NCI-H187 treated with DMSO at 0.1 percent for 48 hours (cell line): ENCODE measurements at places on chromosomes 3 and 15.

DNA sequence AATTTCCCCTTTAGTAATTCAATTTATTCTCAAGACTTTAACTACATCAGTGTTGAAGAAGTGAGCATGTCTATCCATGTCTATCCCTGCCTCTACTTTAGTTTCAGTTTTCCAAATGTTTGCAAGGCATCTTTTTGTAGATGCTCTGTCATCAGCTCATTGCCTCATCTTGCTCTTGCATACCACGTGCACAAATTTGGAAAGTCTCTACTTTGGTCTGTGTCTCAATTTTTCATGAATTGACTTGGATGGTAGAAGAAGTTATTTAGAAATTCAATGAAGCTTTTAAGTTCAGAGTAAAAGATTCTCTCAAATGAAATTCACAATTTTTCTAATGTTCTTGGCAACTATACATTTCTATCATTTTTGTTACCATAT is 55.3 kb downstream of the CLDN1 start:
- DNase-seq = no peak

- DNase-seq = no peak
These were observed 149.9 kb upstream of the NR2E3 start for GRCh38 chr15:71660501-71660900.

- DNase-seq = no peak
These were observed 226.9 kb downstream of the ADAMTS9 start for GRCh38 chr3:64460877-64461276.

GRCh38 chr15:29821416-29822099 is 710 bp downstream of the TJP1 start:
- no peak for DNase-seq

GRCh38 chr15:36917411-36918267 is 182.7 kb downstream of the MEIS2 start:
- DNase-seq = no peak

GRCh38 chr3:83302091-83302490 is 1540.6 kb upstream of the GBE1 start:
- no peak for DNase-seq

GRCh38 chr3:119401503-119402440 is 61.6 kb downstream of the TMEM39A start:
- no peak for DNase-seq

GRCh38 chr3:193997228-193998122 is 138.5 kb upstream of the HES1 start:
- peak; percentile 36 for DNase-seq

GRCh38 chr3:12040902-12041301 is 36.7 kb downstream of the SYN2 start:
- DNase-seq = no peak

DNA sequence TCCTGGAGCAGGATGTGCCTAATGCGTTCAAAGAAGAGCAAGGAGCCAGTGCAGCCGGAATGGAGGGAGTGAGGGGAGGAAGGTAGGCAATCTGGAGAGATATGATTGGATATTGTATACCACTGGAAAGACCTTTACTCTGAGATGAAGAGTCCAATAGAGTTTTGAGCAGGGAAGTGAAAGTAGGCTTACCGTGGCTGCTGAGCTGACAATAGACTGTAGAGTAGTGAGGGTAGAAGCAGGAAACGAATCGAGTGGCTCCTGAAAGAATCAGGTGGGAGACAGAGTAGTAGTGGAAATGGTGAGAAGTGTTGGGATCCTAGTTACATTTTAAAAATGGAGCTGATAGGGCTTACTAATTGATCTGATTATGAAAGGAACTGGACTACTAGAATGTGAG is 51.8 kb upstream of the NUDT16 start:
- no peak for DNase-seq

DNA sequence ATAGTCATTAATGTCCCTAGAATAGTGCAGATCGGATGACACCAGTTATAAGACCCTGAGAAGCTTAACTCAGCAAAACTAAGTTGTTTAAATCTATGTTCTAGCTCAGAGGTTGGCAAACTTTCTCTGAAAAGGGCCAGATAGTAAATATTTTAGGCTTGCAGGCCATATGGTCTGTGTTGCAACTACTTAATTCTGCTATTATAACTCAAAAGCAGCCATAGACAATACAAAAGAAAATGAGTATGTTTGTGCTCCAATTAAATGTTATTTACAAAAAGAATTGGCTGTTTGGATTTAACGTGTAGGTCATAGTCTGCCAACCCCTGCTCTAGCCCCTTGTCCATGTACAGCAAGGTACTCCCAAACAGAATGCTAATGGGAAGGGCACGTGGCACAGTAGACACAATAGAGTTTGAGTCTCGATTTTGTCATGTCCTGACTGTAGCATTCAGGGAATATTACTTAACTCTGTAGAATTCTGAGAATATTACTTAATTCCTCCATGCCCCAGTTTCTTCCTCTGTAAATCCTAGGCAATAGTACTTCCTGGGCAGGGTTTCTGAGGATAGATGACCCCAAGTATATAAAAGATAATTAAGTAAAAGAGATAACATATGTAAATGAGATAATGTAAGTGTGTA is 70.5 kb upstream of the ATP2C1 start:
- no peak for DNase-seq

GRCh38 chr15:61441891-61442290 is 212.8 kb upstream of the RORA start:
- no peak for DNase-seq

GRCh38 chr15:25735550-25736384 is 127.4 kb downstream of the ATP10A start:
- DNase-seq = no peak

DNA sequence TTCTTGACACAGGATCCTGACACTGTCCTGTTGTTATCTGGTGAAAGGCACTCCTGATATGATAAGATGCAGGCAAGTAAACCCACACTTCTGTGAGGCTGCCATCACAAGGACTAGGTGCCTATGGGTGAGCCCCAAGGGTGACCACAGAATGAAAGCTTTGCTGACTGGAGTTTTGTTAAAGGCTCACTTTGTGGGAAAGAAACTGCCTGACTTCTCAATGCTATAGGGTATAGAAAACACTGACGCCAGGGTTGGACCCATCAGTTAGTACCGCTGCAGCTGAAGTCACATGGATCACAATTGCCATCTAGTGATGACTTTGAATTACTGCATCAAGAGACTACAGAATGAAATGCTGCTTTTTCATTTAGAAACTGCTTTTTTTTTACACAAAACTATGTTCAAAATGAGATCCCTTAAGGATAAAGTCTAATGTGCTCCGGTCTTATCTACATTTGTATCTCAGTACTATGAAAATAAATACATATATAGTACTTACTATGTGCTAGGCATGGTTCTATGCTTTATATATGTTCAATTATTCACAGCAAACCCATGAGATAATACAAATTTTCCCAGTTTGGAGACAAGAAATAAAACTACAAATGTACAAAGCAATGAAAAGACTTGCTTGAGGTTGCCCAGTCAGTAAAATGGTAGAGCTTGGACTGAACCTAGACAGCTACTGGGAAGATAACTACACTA is 64.2 kb upstream of the CMSS1 start:
- peak; percentile 9 for DNase-seq

DNA sequence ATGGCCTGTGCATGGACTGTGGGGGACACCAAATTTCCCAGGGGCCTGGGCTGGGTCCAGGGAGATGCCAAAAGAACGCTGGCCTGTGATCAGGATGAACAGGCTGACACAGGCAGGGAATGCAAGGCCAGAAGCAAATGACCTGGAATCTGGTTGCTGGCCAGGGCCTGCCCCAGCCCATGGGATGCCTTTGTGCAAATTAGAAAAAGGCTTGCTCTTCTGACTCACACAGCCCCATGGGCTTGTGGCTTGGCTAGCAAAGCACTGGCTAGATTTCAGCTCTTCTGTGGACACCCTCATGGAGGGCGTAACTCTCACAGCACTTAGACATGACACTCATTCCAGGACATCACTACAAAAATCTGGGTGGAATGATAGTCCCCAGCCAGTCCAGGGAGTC is 356.0 kb downstream of the SHQ1 start:
- no peak for DNase-seq

- no peak for DNase-seq
These were observed 94.9 kb downstream of the ATP10A start for GRCh38 chr15:25768271-25768670.

DNA sequence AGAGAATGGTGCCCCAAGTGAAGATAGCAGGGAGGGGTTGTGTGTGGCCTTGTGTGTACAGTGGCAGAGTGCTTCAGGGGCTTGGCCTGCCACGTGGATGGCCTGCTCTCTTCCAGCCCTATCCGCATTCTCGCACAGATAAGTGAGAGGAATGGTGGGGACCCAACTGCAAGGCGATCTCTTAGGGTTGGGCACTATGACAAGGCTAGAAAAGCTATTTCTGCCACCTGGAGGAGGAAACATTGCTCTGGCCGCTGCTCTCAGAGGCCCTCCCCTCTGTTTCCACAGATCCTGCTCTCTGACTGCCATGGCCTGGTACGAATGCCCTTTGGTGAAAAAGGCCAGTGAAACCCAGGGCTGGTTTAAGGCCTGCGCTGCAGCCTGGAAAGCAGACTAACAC is 20.6 kb downstream of the EEFSEC start:
- DNase-seq = no peak

DNA sequence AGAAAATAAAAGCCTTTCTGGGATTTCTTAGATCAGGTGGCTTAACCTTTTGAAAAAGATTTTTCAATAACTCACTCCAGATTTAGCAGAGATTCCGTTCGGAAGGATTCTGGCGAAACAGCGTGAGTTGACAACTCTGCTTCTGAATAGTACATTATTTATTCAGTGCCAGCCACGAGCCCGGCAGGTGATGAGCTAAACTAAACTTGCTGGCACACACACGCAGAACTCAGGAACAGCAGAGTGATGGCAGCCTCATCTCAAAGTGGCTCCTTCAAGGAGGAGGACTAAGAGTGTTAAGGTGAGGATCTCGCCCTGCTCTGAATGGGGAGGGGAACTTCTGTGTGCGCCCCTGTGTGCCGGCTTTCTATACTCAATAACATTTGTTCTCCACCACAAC is 114.3 kb downstream of the FAM43A start:
- DNase-seq = no peak

DNA sequence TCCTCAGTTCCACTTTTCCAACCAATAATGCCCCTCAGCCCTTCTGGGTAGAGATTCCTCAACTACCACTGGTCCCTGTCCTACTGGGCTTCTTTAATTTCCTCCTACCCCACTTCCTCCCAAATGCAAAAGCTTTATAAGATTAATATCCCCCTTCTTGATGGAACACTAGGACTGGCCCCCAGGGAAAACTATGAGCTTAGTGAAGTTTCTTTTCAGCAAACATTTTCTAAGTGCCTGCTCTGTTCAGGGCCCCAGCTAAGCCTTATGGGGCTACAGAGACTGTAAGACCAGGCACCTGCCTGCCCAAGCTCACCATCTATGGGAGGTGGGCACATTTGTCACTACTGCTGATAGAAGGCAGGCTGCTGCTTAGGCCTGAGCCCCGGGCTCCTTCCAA is 79.4 kb downstream of the RPLP1 start:
- DNase-seq = no peak

- DNase-seq = no peak
These were observed 520.9 kb downstream of the FHIT start for GRCh38 chr3:60730371-60730770.

- DNase-seq = no peak
These were observed 57.9 kb downstream of the APBA2 start for GRCh38 chr15:28943611-28944230.

DNA sequence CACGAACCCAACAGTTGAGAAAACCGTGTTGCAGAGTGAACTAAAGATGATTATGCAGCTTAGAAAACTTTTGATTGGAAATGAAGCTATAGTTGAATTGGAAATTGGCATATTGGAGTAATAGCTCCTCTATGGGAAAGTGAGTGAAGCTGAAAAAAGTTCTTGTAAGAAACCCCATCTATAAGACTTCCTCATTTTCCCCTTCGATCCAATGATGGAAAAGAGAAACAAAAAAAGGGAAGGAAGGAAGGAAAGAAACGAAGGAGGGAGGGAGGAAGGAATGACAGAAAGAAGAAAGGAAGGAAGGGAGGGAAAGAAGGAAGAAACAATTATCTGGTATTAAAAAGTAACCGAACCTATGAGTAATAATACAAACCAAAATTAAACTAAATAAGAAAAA is 791.8 kb upstream of the NR2F2 start:
- DNase-seq = no peak

DNA sequence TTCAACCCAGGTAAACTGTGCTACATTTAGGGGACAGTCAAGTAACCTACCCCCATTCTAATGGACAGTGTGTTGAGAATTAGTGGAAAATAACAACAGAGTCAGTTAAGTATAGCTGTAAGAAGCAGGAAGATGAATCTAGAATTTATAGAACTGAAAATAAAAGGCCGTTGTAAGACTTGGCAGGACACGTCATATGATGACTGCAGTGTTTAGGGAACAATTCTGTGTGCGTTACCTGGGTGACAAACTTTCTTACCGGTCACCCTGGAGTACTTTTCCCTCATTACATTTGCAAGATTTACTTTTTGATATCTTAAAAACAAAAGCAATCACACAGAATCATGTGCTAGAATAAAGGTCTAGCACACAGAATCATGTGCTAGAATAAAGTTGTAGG is 536.3 kb upstream of the ZNF717 start:
- DNase-seq = no peak

DNA sequence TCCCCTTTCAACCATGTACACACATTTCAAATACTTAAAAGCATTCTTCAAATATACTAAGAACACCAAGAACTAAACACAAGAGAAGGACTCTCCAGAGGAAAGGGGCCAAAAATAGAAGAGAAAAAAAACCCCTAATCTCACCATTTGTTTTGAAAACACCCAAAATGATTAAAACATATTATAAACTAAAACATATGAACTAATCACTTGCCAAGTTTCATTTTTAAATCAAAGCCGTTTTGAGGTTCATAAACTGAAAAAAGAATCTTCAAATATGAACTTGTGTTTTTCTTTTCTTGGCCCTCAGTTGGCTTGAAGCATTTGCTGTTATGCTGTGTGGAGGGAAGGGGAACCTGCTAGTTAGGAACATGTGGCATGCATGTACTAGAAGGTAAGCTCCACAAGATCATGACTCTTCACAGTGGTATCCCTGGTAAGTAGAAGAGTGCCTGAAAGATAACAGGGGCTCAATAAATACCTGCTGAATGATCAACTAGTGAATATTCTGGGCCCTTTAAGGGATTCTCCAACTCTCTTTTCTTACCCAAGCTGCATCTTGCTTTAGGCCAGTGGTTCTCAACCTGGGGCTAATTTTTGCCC is 224.5 kb downstream of the TIGIT start:
- no peak for DNase-seq

GRCh38 chr3:35635407-35635806 is 3.9 kb upstream of the ARPP21 start:
- no peak for DNase-seq
